Right lobe of liver (tissue), 6 donors: ENCODE measurements at places on chromosomes 3 and 15.

DNA sequence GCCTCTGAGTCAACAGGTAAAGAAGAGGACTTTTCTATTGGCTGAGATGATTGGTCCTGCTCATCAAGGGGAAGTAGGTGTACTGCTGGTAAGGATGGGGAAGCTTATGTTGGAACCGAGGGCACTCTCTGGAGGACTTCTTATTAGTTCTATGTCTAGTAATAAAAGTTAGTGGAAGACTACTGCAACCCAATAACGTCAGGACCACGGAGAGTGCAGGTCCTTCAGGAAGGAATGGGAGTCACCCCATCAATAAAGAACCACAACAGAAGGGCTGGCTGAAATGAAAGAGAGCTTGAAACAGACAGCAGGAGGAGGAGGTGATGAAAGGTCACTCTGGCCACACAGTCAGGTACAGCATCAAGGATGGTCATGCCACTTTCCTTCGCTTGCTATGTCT lies 68.8 kb upstream of the PRR23E start:
- H3K4me1 ChIP-seq = no peaks in the 10 kb centered on the region
- no peaks in the 10 kb centered on the region for H3K27me3 ChIP-seq
- no peaks in the 10 kb centered on the region for H3K36me3 ChIP-seq

DNA sequence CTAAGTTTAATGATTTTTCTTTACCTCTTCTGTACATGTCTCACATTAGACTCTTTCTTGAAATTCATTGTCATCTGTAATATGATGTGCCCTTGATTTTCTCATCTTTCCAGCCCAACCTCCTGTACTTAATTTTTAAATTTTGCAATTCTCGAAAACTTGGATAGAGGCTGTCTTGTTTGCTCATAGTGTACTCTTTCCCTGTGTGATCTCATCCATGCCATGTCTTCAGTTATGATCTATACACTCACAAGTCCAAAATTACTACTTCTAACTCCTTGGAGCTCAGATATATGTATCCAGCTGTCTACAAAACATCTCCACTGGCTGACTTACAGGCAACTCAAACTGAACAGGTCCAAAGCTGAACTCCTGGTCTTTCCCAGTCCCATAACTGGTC lies 42.2 kb downstream of the CD200 start:
- no peaks in the 10 kb centered on the region for H3K36me3 ChIP-seq
- H3K27me3 ChIP-seq = no peaks in the 10 kb centered on the region

- H3K27ac ChIP-seq = no peak overlapping the region
- no peaks in the 10 kb centered on the region for H3K36me3 ChIP-seq
- H3K27me3 ChIP-seq = no peaks in the 10 kb centered on the region
- H3K4me1 ChIP-seq = no peaks in the 10 kb centered on the region
- no peak overlapping the region for H3K4me3 ChIP-seq
Measured at GRCh38 chr3:4323246-4324027, 20.3 kb downstream of the SETMAR start.

DNA sequence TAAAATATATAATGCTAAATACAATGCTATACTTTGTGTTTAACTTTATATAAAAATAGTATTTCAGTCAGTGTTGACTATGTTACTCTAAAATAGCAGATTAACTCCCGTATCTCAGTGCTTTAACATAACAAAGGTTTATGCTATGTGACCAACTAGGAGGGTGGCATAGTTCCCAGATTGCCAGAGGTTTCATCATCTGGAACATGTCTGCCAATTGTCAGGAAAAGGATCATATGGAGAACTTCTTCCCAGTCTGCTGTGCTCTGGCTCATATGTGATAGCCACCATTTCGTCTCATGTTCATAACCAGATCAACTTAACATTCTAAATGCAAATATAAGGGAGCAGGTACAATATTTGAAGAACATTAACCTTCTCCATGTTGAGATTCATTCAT lies 720.2 kb downstream of the MCTP2 start:
- DNase-seq = no peak
- no peaks in the 10 kb centered on the region for H3K36me3 ChIP-seq
- no peaks in the 10 kb centered on the region for H3K27me3 ChIP-seq
- no peaks in the 10 kb centered on the region for H3K4me1 ChIP-seq
- no peak overlapping the region for H3K4me3 ChIP-seq

GRCh38 chr15:29480949-29481348 lies 211.3 kb upstream of the NSMCE3 start:
- no peak for DNase-seq
- H3K27ac ChIP-seq = no peak overlapping the region
- H3K4me3 ChIP-seq = no peak overlapping the region
- H3K36me3 ChIP-seq = no peaks in the 10 kb centered on the region

DNA sequence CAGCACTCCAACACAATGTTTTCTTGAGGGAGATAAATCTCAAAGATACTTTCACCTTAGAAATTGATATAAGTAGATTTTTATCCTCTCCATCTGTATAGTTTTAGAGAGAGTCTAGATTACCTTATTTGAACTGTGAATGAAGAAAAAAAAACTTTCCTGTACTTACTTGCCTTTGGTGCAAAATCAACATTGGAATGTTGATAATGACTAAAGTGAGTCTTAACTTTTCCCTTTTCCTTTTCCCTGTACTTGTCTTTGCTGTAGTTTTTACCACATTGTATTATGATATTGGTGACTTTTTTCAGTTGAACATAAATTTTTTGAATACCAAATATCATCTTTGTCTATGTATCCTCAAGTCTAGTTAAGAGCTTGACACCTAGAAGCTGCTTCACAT lies 6.7 kb downstream of the ALCAM start:
- H3K4me3 ChIP-seq = no peak overlapping the region
- no peaks in the 10 kb centered on the region for H3K27me3 ChIP-seq
- H3K27ac ChIP-seq = no peak overlapping the region
- no peaks in the 10 kb centered on the region for H3K36me3 ChIP-seq
- no peak for DNase-seq

- H3K27ac ChIP-seq = no peak overlapping the region
- H3K36me3 ChIP-seq = no peaks in the 10 kb centered on the region
- no peaks in the 10 kb centered on the region for H3K4me1 ChIP-seq
- DNase-seq = no peak
- no peaks in the 10 kb centered on the region for H3K27me3 ChIP-seq
- no peak overlapping the region for H3K4me3 ChIP-seq
Measured at GRCh38 chr3:193348686-193349085, 29.9 kb downstream of the ATP13A5 start.
